ENCODE measurements at places on chromosomes 7 and 10.

DNA sequence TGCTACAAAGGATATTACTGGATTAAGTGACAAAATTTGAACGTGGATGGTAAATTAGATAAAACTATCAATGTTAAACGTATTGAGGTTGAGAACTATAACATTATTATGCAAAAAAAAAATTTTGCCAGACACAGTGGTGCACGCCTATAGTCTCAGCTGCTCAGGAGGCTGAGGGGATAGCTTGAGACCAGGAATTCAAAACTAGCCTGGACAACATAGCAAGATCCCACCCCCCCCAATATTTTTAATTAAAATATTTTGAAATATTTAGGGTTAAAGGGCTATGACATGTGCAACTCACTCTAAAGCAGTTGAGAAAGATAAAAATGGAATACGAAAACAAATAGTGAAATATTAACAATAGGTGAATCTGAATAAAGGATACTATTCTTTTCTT lies 45.1 kb upstream of the ANAPC16 start:
- no peak for DNase-seq

- DNase-seq: no peak
These were observed 764.3 kb downstream of the TYW1 start for GRCh38 chr7:67760971-67761370.

DNA sequence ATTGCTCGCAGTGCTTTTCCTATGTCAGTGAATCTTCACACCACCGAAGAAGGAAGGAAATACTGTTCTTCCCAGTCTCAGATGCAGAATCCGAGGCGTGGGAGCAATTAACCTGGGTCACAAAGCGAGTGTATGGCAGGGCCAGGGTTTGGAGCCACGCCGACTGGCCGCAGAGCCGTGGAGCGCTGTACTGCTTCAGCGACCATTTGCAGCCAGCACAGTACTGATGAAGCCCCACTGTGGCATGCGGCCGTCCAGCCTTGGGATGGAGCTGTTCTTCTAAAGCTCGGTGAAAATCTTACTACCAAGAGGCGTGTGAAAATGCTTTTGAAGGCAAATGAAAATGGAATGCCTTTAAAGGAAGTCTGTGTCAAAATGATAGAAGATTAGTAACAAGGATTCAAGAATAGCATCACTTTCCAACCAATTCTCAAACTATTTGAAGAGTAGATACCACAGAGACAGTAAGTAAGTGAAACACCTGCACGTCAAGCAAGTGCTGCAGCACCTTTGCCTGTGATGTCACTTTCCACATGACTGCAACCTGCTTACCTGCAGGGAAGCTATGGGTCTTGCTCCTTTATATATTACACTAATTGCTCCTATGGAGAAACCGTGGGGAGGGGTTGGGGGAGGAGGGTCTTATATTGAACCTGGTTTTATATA lies 4.9 kb downstream of the PPP2R2D start:
- DNase-seq: no peak

GRCh38 chr7:18295781-18296423 lies 199.6 kb upstream of the HDAC9 start:
- DNase-seq: no peak

- DNase-seq: no peak
These were observed 1.7 kb downstream of the COL28A1 start for GRCh38 chr7:7533831-7534430.

- no peak for DNase-seq
These were observed 46.8 kb downstream of the IKZF1 start for GRCh38 chr7:50351267-50351666.

DNA sequence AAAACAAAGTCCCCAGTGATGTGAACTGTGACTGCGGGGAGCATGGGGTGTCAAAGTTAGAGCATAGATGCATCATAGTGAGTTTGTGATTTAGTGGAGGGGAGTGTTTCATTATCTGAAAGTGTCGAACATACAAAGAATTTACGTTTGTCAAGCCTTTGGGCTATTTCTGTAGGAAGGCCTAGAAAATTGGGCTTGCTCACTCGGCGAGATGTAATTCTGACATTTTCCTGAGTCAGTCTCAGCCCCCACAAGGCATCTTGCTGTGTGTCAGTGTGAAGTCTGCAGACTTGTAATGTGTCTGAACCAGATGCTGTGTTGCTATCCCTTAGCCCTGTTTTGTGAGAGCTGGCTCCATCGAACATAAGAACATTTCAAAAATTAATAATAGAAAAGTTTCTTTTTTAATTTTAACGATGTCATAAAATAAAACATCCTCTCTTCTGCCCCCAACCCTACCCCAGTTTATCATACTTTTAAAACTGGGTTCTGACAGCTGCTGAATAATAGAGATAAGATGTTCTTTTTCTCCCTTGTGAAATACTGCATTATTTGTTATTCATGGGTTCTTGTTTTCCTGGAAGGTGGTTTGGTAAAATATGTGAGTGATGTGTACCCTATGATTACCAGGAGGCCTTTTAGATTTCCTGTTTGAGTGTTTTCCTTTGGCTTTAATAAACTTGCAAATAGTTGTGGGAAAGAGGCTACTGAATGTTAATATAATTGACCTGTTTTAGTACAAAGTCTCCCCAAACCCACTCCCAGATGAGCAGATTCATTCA lies 207.4 kb downstream of the GPR158 start:
- peak; percentile 9 for DNase-seq

DNA sequence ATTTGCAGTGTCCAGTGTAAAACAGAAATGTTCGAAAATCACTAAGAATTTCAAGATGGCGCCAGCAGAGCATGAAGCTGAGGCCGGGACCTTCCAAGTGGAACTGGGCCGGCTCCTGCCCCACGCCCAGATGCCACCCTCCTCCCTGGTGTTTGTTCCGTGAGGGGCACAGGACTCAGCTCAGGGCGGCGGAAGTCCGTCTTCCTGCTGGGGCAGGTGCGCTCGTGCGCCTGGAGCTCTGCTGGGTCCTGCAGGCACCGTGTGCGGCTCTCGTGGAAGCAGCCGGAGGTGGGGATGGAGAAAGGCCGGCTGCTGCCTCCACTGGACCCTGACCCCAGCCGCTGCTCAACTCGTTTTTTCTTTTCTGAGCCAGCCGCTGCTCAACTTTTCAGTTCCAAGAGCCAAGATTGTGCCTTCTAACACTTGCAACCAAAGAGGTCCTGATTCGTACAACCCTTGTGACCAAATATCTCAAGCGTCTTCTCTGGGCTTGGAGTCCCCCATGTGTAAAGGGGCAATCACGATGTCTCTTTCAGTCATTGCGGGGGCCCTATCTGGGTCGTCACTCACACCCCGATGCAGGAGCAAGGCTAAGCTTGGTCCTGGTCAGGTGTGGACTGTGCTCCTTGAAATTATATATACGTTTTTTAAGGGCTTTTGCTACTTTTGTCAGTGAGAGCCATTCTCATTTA lies 334.4 kb downstream of the ADARB2 start:
- DNase-seq: no peak

DNA sequence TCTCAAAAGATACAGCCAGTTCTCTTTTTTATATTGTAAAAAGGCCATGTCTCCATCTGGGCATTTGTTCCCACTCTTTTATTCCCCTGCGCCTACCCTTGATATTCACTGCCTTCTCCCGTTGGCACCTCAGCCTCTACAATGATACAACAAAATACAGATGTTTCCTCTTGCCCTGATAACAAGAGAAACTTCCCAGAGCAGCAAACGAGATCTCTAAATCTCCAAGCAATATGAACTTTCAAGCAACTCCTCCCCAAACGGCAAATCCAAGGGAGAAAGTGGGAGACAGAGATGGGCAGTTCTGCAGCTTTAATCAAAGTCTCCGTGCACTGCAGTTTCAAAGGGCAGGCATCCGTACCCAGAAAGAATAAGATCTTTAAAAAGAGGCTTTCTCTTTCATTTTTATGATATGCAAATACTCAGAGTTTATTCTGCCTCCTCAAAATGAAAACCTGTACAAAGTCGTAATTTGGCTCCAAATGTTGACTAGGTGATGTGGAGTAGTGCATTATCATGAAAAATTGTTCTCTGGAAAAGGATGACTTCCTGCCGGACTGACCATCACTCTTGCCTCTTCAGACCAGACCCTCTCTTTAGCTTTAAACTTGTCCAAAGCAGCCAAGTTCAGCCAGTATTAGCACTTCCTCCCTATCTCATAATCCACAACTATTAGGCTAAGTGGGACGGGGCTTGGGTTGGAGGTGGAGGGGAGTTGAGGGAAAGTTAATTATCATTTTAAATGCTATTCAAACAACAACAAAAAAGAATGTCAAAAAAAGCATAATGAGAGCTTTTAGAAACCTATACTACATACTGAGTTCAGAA lies 682 bp downstream of the HGF start:
- no peak for DNase-seq

DNA sequence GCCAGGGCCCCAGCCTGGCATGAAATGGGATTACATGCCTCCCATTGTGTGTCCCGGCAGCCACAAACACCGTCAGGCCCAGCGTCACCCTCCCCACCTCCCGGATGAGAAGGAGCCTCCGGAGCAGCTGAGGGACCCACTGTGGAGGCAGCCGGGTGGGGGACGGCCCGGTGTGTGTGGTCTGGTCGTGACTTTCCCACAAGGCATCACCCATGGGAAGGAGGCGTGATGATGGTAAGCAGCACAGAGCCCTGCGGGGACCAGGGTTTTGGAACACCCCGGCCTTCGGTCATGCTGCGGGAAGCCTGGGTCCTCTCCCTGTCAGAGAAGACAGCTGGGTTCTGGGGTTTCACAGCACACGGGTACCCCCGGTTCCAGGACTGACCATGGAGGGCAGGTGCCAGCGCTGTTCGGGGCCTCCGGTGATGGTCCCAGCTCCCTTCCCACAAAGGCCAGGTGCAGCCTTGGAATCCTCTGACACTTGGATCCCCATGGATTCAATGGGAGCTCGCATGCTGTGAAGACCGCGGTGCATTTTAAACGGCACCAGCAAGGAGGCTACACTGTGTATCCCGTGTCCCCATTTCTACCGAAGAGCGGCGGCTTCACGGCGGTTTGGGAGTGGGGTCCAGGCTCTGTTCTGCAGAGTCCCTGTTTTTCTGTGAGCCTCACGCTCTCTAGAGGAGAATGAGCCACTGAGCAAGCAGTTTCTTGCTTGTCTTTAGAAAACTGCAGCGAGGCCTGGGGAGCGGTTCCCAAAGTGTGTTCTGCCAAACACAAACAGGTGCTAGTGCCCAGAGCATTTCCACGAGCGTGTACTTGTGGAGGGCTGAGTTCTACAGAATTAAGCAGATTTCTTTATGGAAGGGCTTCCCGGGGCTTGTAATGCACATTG lies 336.0 kb downstream of the ADARB2 start:
- no peak for DNase-seq

GRCh38 chr7:15556339-15557105 lies 5.3 kb downstream of the AGMO start:
- no peak for DNase-seq

DNA sequence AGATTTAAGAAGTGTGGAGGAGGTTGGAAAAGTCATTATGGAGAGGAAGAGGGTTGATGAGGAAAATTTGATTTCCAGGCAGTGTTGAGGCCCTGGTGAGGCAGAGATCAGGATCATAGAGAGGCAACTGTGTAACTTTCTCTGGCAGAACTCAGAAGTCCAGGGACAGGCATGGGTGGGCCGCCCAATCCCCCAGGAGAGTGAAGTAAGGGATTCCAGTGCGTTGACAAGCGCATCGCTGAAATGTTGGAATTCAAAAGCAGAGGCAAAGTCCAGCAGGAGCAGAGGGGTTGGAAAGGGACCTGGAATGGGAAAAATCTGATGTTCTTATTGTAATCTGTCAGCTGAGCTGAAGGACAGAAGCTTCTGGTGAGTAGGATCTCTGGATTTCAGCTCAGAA lies 207.3 kb downstream of the FAM107B start:
- DNase-seq: no peak

- DNase-seq: no peak
These were observed 529.8 kb downstream of the GALNT17 start for GRCh38 chr7:71661671-71662224.

DNA sequence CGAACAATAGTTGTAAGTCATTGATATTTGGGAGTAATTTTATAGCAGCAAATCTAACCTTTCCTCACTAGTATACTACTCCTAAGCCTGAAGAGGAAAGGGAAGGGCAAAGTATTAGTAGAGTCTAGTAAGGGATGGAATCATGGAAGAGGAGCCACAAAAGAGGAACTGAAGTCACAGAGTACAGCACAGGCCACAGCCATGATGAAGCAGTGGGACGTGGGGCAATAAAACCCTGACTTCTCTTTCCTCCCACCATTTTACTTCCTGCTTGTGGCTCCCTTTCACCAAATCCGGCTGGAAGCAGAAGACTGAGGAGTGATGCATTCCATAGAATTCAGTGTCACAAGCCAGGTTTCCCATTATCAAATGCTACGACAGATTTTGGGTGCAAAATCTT lies 58.7 kb downstream of the CABCOCO1 start:
- no peak for DNase-seq

DNA sequence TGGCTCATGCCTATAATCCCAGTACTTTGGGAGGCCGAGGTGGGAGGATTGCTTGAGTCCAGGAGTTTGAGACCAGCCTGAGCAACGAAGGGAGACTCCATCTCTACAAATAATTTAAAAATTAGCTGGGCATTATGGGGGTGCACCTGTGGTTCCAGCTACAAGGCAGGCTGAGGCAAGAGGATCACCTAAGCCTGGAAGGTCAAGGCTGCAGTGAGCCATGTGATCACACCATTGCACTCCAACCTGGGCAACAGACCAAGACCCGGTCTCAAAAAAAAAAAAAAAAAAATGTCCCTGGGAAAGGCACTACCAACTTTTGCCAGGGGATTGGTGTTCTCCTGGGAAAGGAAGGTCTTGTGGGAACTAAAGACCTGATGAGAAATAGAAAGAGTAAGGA lies 134.2 kb upstream of the AUTS2 start:
- DNase-seq: no peak

GRCh38 chr7:139893461-139893860 lies 64.4 kb downstream of the TBXAS1 start:
- no peak for DNase-seq

DNA sequence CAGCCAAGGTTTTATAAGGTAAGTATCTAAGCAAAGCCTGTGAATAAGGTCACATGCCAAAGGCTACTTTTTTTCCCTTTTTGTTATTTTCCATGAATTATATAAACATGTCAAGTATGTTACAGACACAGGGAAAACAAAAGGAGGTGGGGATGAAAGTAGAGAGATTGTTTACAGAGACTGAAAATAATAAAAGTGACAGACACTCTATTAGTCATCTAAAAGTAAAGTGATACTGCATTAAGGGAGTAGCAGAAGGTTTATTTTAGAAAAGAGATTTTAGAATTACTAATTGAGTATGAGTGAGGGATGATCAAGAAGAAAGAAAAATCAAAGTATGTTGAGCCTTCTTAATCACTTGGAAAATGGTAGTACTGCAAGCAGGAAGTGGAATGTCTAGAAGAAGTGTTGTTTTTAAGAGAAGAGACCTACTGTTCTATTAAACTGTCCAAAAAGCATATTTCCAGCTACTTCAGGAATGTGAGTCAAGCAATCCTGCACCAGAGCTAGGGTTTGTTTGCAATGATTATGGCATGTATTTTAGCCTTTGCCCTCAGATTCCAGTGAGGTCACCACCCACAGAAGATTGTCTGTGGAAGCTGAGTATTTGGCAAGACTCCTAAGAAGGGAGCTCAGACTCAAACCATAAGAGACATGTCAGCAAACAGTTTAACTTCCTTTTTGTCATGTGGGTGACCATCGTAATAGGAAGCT lies 177.9 kb upstream of the PLXDC2 start:
- peak; percentile 31 for DNase-seq

GRCh38 chr10:106661767-106662140 lies 502.8 kb downstream of the SORCS1 start:
- no peak for DNase-seq
